ENCODE measurements at places on chromosomes 13 and 19.

- DNase-seq = no peak
These were observed 14.7 kb upstream of the ARRDC2 start for GRCh38 chr19:17993076-17993813.

- no peak for DNase-seq
These were observed 7.0 kb downstream of the POU4F1 start for GRCh38 chr13:78596399-78596735.

- peak; percentile 55 for DNase-seq
These were observed 16.2 kb downstream of the CCDC97 start for GRCh38 chr19:41325947-41326706.

DNA sequence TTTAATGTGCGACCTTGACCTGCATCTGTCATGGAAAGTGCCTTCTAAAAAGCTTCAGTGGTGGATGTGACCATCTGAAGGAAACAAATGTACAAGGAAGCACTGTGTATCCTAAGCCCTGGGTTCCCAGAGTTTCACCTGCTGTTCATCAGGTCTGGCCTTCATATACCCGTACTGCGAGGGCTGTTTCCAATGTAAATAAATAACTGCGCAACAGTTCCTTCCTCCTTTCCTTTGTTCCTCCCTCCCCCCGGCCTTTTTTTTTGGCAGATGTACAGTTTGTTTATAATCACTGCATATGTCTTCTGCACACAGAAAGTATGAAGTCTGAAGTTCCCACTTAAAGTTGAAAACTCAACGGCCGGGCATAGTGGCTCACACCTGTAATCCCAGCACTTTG, 5.2 kb downstream of the FAAP24 start:
- DNase-seq = no peak

DNA sequence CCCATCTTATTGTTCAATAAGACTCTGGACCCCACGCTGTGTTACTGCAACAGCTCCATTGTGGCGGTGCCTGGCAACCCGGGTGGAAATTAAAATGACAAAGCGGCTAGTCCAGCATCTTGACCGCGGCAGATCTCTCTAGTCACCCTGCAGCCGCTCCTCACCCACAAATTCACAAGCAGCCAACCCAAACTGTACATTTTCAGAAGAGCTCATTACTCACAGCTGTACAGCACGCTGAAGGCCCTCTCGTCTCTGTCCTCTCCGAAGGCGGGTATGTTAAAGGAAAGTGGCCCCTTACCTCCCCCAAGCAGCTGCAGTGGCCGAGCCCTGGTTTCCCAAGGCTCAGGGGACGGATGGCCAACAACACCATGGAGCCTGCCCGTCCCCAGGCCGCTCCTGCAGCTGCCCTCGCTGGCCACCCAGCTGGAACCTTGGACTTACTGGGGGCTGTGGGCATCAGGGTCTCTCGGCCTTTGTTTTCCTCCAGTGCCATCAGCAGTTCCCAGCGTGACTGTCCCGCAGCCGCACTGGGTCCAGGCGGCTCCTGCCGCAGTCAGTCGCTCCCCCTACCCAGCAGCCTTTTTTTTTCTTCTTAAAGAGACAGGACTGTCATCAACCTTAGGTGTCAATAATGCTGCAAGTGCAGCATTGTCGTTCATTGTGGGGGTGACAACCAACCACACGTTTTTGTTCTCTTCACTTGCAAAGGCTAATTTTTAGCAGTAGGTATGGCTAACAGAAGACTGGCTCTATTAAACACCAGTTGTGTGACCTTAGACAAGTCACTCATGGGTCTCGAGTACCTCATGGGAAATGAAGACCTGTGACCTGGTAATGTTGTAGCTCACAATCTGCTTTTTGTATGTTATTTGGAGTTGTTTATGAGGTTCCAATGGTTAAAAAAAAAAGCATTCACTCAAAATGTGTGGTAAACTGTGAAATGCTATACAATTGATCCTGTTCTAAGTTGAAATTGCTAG, at the start of gene SACS:
Gene SACS (minus strand): TSS at position 532 of the 983 bp plus-strand sequence. CDS start 22,463 bp downstream, outside the sequence.
- DNase-seq = peak; percentile 75

DNA sequence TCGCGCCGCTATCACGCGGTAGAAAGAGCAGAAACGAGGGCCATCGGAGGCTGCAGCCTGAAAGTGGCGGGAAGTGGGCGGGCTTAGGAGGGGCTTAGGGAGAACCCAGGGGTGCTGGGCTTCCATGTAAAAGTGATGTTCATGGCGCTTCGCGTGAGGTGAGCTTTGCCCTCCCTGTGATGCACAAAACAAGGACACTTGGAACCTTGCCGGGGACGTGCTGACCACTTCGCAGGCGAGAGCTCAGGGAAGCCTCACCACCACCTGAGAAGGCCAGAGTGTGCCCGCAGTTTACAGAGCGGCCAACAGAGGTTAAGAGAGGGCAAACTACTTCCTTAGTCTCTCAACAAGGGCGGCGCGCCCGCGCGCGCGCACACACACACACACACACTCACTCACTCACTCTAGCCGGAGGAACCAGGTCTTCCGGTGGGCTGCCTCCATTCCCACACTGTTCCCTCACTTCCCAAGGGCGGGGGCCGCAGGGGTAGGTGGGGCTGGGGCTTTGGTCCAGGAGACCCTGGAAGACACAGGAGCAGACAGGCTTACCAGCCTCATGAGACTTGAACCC, 651 bp downstream of the GAPDHS start:
- DNase-seq = no peak

DNA sequence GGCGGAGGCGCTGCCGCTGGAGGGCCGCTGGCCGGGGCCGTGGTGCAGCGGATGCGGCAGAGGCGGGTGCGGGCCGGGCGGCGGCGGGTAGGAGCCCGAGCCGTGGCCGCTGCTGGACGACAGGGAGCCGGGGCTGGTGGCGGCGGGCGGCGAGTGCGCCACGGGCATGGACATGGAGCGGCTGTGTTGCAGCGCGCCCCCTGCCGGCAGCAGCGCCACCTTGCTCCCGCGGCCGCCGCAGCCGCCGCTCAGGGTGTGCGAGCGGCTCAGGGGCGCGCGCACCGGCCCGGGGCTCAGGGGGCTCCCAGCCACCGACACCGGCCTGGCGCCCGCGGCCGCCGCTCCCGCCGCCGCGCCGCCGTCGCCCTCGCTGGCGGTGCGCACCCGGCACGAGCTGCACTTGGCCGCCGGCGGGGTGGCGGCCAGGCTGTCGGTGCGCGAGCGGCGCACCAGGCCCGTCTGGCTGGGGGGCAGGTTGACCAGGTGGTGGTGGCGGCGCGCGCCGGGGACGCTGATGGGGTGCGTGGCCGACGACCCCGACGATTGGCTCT, 1.7 kb downstream of the IRS2 start:
- peak; percentile 65 for DNase-seq

DNA sequence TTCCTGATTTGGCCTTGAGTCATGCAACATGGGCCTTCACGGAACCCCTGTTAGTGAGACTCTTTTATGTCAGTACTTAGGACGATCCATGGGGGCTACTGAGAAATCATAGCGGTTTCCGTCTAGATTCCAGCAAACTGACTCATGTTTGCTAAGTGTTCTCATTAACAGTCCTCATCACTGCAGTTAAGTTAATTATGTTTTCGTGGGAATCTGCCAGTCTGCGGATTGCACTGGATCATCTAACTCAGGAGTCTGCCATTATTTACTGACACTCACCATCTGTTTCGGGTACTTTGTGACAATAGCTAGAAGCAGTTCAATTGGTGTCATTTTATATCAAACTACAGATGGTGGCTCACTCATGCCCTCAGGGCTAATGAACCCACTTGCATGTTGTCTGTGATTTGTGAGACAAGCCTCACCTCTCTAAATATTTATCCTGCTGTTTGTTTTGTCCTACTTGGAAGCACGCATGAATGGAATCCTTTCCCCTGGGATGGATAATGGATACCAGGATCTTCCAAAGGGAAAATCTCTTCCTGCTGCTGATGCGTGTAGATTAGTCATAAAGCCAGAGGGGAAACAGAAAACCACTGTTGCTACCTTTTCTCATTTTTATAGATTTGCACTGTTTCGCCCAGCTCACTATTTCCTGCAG, 61.8 kb downstream of the RAB20 start:
- DNase-seq = peak; percentile 84

GRCh38 chr13:48818495-48819356, 157.0 kb upstream of the FNDC3A start:
- DNase-seq = peak; percentile 97

DNA sequence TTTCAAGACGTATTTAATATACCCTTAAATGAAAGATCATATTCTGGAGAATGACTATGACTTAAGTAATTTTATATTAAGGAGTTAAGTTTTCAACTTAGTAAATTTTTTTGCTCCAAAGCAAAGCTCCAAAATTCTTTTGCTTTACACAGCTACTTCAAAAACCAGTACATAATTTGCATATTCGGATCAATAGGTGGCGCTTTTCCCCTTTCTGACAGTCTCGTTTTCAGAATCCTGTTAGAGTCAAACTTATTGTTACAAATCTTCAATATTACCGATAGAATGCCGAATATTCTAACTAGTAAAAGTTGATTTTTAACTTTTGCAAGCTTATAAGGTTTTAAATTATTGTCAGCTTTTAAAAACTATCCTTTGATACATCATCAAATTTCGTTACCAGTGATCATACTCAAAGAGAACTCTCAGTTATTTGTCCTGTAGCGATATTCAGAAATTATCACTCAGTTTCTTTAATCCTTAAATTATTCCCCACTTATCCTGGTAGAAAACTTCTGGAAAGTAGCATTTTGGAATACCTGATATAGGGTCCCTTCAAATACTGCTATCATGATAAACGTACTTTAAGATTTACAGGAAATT, 852.7 kb upstream of the KLHL1 start:
- DNase-seq = peak; percentile 11

GRCh38 chr19:53388168-53388567, 6.8 kb upstream of the ZNF765 start:
- peak; percentile 59 for DNase-seq

Measured in LHCN-M2 (cell line).